ENCODE measurements at places on chromosomes 7 and 10.

GRCh38 chr10:95845411-95845810, 62.4 kb upstream of the CC2D2B start:
- H3K27me3 ChIP-seq, result no peaks in the 10 kb centered on the region
- H3K4me3 ChIP-seq, result no peak overlapping the region
- no peak for DNase-seq
- H3K36me3 ChIP-seq, result no peaks in the 10 kb centered on the region
- no peaks in the 10 kb centered on the region for H3K4me1 ChIP-seq
- no peak overlapping the region for H3K27ac ChIP-seq

- H3K36me3 ChIP-seq, result no peaks in the 10 kb centered on the region
- no peak overlapping the region for H3K27ac ChIP-seq
- no peak for DNase-seq
- H3K27me3 ChIP-seq, result no peaks in the 10 kb centered on the region
- no peaks in the 10 kb centered on the region for H3K4me1 ChIP-seq
These were observed 171.3 kb downstream of the FZD1 start for GRCh38 chr7:91435381-91436059.

DNA sequence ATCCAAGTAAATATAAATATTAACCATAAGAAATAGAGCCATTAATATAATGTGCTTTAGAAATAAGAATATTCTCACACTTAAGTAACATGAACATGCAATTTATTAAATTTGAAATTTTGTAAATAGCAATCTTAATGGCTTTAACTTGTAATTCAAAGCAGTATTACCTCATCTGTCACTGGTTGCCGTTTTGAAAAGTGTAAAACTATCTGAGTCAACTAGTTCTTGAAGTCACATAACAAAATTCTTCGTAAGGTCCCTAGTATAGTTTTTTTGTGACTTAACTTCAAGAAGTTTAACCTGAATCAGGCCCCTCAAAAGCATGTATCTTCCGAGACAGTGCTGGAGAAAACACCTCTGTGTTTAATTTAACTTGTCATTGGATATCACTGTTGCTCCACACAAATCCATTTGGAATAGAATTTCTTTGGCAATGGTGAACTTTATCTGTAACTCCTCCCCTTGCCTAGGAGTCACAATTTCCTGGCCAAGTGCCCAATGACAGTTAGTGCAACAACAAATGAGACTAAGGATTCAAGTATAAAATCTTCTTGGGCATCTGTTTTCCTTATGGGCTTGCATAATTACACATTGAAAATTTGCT, 47.1 kb downstream of the NT5C2 start:
- H3K4me1 ChIP-seq, result peaks cover 25% of the 10 kb centered on the region
- no peaks in the 10 kb centered on the region for H3K27me3 ChIP-seq

DNA sequence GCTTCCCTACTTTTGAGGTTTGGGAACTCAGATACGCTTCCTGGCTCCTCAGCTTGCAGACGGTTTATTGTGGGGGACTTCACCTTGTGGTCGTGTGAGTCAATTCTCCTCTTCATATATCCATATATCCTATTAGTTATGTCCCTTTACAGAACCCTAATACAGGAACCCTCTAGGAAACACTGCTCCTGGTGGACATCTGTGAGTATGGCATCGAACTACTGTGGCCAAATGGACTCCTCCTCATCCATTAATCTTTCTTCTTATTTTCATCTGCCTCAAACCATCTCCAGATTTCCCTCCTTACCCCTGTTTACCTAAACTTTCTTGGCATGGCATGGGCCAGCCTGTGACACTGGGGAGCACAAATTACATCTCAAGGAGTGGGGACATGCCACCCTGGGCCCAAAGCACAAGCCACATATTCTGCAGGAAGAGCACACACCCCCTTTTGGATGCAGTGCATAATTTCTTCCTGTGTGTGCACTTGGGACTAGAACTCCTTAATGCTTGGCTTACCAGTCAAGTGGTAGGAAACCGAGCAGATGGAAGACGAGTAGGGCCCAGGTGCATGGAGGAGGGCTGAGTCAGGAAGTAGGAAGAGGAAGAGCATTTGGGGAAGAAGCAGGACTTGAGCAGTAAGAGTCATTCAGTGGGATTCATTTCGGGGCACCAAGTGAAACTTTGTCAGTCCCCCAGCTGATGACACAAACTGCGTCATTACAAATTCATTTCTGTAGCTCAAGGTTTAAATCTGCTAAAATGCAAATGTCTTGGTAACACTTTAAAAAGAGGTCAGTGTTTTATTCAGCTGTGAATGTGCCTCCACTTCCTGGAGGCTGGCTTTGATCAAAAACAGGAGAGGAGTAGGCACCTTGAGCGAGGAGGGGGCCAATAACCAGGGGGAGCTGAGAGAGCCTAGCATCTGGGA, 80.8 kb upstream of the PLXNA4 start:
- no peak overlapping the region for H3K27ac ChIP-seq
- no peak overlapping the region for H3K4me3 ChIP-seq
- H3K36me3 ChIP-seq, result no peaks in the 10 kb centered on the region
- DNase-seq, result no peak
- H3K27me3 ChIP-seq, result peaks cover 15% of the 10 kb centered on the region
- H3K4me1 ChIP-seq, result no peaks in the 10 kb centered on the region

GRCh38 chr10:86110156-86110786, 256.3 kb downstream of the GRID1 start:
- H3K27ac ChIP-seq, result no peak overlapping the region
- DNase-seq, result no peak
- H3K36me3 ChIP-seq, result no peaks in the 10 kb centered on the region
- H3K27me3 ChIP-seq, result peaks cover 6% of the 10 kb centered on the region
- no peak overlapping the region for H3K4me3 ChIP-seq
- no peaks in the 10 kb centered on the region for H3K4me1 ChIP-seq

Data from PC-9 (cell line).